ENCODE measurements at places on chromosomes 3 and 15. TPM values are rescaled to one million over a fixed set of nuclear protein-coding genes. Genes with fewer than 3 reads are reported as not detected.

Gene GOLGA8H
- 0.88 TPM for polyA plus RNA-seq

DNA sequence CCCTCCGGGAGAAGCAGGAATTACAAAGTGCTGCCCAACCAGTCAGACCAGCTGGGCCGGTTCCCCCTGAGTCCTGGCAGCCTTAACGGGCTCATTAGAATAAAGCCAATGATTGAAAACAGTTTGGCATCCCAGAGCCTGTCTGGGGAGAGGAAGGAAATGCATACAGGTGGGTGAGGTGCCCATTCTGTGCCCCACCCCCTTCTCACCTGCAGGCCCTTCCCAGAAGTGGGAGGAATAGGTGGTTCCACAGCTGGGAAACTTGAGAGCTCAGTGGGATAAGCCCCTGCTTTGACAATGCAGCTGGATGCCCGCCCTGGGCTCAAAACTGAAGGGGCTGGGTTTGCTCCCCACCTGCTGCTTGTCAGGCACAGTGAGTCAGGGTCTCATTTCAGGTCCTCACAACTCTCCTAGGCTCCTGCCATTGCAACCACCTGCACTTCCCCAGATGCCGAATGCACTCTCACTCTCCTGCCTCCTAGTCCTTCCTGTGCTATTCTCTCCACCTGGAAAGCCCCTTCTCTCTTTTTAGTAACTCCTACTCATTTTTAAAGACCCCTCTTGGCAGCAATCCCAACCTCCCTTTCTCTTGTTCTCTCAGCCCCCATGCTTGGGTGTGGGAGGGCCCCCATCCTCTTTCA lies 5.5 kb upstream of the BUB1B start:
- DNase-seq: no peak

DNA sequence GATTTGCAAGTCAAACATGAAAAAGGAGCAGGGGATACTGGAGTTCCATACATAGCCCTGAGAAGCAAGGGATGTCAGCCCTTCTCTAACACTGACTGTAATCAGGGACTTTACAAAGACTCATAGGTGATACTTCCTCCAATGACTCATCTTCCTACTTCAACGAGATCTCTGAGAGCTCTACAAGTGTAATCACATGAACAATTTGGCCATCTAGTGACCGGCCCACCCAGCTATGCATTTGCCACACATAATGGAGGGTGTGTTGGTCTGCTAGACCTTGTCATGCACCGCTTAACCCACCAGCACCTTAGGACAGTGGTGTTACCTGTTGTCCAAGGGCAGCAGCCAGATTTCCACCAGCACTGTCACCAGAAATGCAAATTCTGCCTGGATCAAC lies 75.3 kb downstream of the NCEH1 start:
- no peak for DNase-seq

- no peak for DNase-seq
These were observed 333.4 kb downstream of the NAALADL2 start for GRCh38 chr3:175192536-175192935.

DNA sequence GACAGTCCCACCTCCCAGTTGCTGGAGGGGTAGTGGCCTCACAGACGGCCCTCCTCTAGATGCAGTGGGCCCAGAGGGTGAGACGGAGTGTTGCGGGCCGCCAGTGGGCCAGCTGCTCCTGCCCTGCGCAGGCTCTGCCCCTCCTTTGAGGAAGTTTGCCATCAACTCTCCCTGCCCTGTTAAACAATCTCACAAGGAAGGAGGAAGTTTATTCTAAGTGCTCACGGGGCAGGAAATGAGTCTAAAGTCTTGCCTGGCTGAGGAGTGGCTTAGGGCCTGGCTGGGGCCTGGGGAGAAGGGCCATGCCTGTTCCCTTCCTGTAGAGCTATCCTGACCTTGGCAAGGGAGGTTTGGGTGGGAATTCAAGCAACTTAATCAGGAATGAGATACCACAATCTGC lies at the start of gene FAM3D:
TSS of gene FAM3D (minus strand) at position 92 of the 400 bp plus-strand sequence. CDS start 11,211 bp downstream, outside the sequence.
- DNase-seq: no peak

GRCh38 chr15:76787273-76787672 lies 117.9 kb downstream of the SCAPER start:
- no peak for DNase-seq

Gene TNFAIP8L3
- 1.6 TPM for polyA plus RNA-seq

- DNase-seq: no peak
These were observed 90.9 kb upstream of the NEO1 start for GRCh38 chr15:72961346-72961745.

DNA sequence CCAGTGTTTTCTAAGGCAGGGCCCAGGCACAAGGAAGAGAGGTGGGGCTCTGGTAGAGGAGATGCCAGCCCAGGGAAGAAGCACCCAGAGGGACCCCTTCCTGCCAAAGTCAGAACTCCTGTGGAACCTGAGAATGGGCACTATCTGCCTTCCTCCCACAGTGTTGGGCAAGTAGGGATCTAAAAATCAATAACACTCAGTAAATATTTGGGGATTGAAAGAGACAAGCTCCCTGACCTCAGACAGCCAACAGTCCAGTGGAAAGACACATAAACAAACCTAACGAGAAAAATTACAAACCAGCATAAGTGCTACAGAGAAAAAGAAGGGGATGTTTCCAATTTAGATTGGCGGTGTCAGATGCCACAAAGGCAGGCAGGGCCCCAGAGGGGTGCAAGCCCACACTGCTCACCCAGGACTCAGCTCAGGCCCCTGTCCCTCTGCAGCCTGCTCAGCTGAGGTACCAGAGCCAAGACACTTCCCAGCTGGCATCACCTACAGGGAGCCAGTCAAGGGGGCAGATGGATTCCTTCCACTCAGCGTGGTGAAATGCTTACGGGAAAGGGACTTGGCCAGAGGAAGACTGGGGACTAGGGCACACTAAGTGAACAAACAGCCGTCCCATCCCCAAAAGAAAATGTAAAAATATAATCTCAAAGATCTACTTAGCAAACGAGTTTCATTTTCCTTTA lies 15.9 kb downstream of the ADCY5 start:
- DNase-seq: no peak

- no peak for DNase-seq
These were observed 476.7 kb upstream of the CBLB start for GRCh38 chr3:106345353-106346027.

- no peak for DNase-seq
These were observed 16.0 kb upstream of the MEGF11 start for GRCh38 chr15:66269326-66270090.

DNA sequence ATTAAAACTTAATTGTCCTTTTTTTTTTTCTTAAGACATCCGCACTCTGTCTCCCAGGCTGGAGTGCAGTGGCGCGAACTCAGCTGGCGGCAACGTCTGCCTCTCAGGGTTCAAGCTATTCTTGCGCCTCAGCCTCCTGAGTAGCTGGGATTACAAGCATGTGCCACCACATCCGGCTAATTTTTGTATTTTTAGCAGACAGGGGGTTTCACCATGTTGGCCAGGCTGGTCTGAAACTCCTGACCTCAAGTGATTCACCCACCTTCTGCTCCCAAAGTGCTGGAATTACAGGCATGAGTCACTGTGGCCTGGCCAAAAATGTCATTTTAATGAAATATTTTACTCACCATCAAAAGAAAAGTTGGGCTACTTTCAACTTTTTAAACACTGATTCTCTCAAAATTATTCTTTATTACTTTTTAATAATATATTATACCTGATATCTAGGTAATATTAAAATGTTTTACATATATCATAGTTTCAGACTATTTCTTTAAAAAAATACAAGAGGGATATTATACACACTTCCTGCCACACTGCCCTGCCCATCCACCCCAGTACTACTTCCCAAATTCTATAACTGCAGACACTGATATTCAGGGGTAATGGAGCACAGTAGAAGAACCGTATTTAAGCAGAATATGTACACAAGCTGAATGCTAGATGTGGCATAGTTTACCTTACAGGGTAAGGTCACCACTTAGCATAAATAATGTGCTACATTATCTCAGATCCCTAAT lies 723.9 kb upstream of the ZNF385D start:
- no peak for DNase-seq

DNA sequence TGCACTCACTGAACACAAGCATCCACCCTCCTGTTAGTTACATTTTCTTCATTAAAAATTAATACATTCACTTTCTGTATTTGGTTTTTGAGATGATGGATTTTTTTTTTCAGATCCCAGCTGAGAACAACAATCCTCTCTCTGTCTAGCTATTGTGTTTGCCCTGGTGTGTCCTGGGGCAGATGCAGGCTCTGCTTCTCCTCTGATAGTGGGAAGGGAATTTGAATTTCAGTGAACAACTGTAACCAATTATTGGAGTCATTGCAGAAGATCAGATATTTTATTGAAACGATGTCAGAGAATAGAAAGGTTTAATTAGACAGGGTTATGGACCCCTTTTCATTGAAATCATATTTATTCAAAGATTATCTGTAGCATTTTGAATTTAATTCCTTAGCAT lies 33.1 kb upstream of the RYR3 start:
- DNase-seq: no peak

DNA sequence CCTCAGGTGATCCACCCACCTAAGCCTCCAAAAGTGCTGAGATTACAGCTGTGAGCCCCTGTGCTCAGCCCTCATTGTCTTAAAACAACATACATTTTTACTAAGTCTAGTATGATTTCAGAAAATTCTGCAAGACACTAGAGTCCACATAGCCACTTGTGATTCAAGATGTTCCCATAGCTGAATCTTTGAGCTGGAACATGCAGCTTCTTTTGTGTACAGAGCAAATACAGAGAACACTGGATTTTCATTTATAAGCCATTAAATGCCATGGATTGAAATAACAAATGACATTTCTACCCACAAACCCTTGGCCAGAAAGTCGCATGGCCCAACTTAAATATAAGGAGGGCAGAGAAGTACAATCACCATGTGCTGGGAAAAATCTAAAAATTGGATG lies 1489.2 kb upstream of the GBE1 start:
- no peak for DNase-seq

Gene BCHE
- 47.1 TPM for polyA plus RNA-seq

DNA sequence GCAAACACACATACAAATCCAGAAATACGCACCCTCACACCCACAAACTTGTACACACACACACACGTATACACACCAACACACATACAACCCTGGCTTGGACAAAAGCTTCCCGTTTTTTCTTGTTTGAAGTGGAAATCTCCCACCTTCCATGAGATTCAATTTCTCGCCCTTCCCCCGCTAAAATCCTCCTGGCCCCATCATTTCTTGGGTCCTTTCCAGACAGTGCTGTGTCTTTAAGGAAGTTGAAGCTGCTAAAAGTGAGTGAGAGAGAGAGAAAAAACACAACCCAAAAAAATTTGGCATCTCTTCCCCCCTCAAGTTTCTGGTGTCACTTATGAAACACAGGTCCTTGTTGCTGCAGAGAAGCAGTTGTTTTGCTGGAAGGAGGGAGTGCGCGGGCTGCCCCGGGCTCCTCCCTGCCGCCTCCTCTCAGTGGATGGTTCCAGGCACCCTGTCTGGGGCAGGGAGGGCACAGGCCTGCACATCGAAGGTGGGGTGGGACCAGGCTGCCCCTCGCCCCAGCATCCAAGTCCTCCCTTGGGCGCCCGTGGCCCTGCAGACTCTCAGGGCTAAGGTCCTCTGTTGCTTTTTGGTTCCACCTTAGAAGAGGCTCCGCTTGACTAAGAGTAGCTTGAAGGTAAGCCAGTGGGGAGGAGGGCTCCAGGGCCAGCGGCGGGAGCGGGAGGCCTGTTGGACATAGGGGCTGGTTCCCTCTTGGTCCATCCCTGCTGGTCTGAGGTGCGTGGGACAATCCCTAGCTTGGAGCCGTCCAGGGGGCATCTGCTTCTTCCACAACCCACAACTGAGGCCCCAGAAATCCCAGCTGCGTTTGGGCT lies at the start of gene ISLR:
TSS of gene ISLR (plus strand) at position 331 of the 839 bp plus-strand sequence. CDS start 1,149 bp downstream, outside the sequence.
- DNase-seq: no peak

DNA sequence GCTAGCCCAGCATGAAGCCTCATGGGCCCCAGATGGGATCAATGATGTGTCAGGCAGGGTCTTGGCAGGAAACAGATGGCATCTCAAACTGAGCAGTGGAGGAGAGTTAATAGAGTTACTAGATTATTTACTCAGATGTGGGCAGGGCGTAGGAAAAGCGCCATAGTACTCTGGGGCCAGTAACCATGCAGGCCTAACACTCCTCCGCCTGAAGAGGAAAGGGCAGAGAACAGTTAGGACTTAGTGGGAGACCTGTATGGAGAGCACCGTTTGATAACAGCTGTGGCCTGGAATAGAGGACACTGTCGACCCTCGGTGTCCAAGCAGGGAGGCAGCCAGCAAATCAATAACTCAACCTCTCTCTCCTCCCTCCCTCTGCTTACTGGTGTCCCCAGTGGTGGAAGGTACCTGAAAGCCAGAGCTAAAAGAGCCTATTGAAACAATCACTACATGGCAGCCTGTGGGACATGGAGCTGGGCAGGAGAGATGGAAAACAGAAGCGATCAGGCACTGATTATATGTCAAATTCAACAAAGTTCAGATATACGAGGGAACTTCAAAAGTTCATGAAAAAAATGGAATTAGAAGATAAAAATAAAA lies 111.4 kb upstream of the CCNL1 start:
- no peak for DNase-seq

GRCh38 chr3:62325896-62326295 lies 47.5 kb downstream of the FEZF2 start:
- DNase-seq: no peak

Gene BTLA
- polyA plus RNA-seq: 0.37 TPM

Gene CHRNA3
- polyA plus RNA-seq: 1.4 TPM

DNA sequence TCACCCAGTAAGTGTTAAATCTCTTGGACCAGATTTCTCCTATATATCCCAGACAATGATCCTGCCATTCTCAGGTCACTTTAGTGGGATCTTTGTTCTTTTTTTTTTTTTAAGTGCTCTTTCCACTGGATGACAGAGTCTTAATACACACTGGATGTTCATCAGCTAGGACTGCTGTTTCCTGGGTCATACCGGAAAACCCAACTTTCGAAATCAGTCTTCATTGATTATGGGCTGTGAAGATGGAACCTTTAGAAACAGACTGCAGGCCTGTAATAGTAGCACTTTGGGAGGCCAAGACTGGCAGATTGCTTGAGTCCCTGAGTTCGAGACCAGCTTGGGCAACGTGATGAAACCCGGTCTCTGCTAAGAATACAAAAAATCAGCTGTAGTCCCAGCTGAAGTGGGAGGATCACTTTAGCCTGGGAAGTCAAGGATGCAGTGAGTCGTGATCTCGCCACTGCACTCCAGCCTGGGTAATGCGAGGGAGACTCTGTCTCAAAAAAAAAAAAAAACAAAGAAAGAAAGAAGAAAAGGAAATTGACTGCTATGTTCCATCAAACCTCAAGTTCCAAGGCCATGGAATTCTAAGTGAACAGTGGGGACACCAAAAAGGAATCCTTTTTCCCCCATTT lies 2.3 kb downstream of the EOGT start:
- DNase-seq: no peak

- DNase-seq: no peak
These were observed 23.1 kb downstream of the MAPKBP1 start for GRCh38 chr15:41797201-41797944.

Gene DPPA2
- 0.85 TPM for polyA plus RNA-seq

Gene LRIG1
- 26.2 TPM for polyA plus RNA-seq

Gene ALG1L2
- 1.3 TPM for polyA plus RNA-seq

- no peak for DNase-seq
These were observed 941 bp downstream of the ZBED2 start for GRCh38 chr3:111594205-111594604.

Gene SLC9C1
- 0.45 TPM for polyA plus RNA-seq

GRCh38 chr3:135991621-135992020 lies 26.1 kb downstream of the PPP2R3A start:
- DNase-seq: no peak

GRCh38 chr3:71671216-71671845 lies 53.9 kb downstream of the EIF4E3 start:
- DNase-seq: no peak

Gene GCNT3
- 0.15 TPM for polyA plus RNA-seq

Measured in left renal pelvis (tissue), 4 donors.